ENCODE measurements at places on chromosomes 6 and 20.

GRCh38 chr6:46815130-46815529, 21.9 kb downstream of the MEP1A start:
- no peak for DNase-seq

GRCh38 chr6:15299430-15300131, 53.7 kb downstream of the JARID2 start:
- no peak for DNase-seq

DNA sequence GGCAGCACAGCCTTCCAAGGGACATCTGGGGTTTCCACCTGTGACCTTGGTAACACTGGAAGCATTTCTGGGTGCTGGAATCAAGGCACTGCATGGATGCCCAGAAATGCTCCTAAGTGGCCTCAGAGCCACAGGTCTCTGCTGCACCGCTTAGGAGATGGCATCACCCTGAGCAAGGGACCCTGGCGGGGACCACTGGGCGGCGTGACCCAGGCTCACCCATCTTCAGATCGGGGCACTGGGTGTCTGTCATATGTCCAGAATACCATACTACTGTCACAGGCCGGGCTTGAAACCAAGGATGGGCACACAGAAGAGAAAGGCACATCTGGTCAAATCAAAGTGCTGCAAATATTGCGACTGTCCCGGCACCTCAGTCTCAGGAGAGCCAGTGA, 45.9 kb downstream of the SSR1 start:
- DNase-seq, result no peak

GRCh38 chr6:84333842-84334241, 106.4 kb upstream of the CEP162 start:
- no peak for DNase-seq

GRCh38 chr20:54013471-54013870, 56.9 kb downstream of the BCAS1 start:
- DNase-seq, result no peak

DNA sequence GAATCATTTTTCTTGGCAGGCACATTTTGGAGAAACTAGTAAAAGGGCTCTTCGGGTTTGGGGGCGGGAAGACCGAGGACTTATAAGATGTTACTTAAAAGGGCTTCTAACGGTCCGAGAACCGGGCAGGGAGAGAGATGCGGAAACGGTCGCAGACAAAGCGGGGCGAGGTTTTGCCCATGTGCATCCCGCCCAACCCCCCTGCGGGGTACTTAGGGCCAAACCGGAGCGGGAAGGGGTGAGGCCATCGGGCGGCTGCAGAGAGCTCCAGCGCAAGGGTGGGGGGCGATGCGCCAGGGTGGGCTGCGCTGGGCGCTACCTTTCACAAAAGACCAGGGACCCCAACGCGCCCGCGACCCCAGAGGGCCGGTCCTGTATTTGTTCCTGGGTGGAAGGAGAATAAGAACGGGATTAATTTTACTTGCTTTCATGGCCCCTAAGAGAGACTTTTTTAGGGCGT, 616 bp downstream of the TUBB start:
- DNase-seq, result no peak

GRCh38 chr6:161100072-161100471, 108.5 kb downstream of the MAP3K4 start:
- DNase-seq, result no peak

DNA sequence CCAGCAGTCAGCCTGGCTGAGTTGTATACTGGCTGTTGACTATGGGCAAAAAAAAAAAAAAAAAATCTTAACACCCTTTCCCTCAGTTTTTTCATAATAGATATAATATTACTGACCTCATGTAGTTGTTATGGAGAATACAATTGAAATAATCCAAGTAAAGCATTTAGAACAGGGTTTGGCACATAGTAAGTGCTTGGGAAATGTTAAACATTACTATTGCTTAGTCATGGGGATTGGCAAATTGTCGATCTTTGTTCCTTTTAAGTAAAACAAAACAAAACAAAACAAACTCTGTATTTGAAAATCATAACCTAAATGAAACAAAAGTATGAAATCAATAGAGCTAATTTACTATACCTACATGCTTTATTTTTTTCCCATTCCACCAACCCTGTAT, 458.4 kb downstream of the GRIK2 start:
- DNase-seq, result no peak

GRCh38 chr6:32895006-32895345, 41.0 kb downstream of the PSMB9 start:
- DNase-seq, result no peak

GRCh38 chr6:84910906-84911607, 146.7 kb upstream of the TBX18 start:
- no peak for DNase-seq

- no peak for DNase-seq
These were observed 40.5 kb downstream of the HLA-F start for GRCh38 chr6:29763491-29764289.

- no peak for DNase-seq
These were observed 79.0 kb downstream of the SYNJ2 start for GRCh38 chr6:158060455-158061360.

- no peak for DNase-seq
These were observed 147.6 kb downstream of the DTNBP1 start for GRCh38 chr6:15515226-15515625.

- no peak for DNase-seq
These were observed 2.8 kb downstream of the CMTR1 start for GRCh38 chr6:37435816-37436215.

DNA sequence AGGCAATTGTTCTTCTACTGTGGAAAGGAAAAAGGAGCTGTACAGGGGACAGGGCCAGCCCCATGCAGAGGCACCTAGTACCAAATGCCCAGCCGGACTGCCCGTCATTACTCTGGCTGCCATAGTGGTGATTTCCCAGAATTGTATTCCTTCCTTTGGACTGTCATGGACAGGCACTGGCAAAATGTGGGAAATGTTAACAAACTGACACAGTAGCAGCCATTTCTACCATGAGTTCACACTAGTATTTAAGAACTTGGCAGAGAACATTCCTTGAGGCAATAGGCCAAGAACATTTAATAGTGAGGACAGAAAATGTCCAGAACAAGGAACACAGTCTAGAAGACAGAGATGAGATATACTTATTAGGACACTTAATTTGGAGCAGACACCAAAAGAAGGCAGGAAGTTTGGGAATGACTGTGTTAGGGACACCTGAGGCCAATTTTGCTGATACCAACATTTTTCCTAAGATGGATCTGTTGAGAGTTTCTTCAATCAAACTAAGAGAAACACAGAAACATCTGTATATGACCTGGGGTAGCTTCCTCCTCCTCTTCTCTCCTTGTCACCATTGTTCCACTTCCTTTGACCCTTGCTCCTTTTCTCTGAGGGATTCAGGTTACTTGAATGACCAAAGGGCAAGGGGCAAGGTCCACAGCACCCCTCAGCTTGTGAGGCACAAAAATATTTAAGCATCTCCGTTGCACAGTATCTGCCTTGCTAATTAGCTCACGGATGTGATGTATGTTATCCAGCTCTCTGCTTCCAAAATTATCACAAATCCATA, 14.9 kb downstream of the ADTRP start:
- no peak for DNase-seq

DNA sequence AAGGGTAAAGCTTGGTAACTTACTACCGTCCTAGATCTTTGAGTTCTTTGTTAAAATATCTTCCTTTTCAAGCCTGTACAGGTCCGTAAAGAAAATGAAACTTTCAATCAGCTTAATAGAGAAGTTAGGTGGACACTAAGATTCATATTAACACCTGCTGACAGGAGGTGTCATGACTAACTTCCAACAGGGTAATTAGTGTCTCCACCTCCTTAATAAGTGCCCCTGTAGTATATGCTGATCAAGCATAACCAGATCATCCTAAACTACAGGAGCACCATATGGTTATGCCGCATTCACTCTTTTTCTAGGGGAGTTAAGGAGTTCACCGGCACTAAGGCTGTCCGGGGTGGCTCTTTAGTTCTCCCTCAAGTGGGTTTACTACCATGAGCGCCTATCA, 23.9 kb upstream of the RALGAPA2 start:
- no peak for DNase-seq

DNA sequence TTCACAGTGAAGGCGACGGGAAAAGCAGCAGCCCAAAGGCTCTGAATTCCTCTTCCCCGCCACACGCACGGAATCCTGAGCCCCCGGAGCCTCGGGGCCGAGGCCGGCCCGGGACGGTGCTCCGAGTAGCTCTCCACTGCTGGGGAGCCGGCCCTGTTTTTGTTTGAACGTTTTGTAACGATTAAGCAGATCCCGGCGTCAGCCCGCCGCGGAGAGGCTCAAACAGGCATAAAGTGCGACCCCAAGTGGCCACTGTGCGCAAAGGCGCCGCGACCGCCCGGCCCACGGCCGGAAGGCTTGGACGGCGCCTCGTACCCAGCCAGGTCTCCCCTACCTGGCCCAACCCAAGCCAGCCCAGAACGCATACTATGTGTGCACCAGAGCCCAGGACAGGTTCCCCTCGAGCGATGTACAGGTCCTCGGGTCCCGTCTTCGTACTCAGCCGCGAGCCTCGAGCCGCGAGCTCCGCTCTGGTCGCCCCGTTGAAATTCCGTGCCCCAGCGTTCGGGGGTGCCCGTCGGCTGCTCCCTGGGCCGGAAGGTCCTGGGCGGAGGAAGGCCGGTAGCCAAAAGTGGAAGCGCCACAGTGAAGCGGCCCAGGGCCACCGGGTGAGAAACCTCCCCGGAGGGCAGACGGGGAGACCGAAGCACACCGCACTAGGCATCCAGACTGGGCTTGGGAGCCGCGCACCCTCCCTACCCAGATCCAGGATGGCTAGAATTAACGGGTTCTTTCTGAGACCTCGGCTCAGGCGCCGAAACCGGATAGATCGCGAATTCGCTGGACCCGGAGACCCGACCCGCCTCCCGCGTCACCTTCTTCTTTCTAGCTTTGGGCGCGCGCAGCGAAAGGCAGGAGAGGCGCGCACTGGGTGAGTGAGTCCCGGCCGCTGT, 1.2 kb upstream of the MAFB start:
- no peak for DNase-seq

DNA sequence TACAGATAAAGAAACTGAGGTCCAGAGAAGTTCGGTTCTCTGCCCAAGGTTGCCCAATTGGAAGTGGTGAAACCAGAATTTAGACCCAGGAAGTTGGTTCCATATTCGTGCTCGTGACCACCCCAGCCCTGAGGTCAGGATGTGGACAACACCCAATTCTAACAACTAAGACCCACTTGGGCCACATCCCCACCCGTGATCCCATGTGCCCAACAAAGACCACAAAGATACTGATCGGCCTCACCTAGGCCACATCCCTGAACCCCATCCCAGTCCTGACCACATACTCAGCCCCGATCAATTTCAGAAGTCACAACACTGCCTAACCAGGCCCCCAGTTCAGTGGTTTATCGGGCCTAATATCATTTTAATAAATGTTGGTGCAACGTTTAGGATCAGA, 138.4 kb downstream of the PREX1 start:
- no peak for DNase-seq
